ENCODE measurements at places on chromosomes 5 and 9.

GRCh38 chr9:88733651-88734421, 198.9 kb downstream of the NXNL2 start:
- no peak for DNase-seq

GRCh38 chr9:7970681-7971330, 171.2 kb upstream of the DMAC1 start:
- DNase-seq: no peak

GRCh38 chr9:81772144-81772543, 82.8 kb upstream of the TLE1 start:
- no peak for DNase-seq

GRCh38 chr5:50441493-50441955, 436 bp upstream of the EMB start:
- DNase-seq: no peak

GRCh38 chr9:101235105-101235866, 149.5 kb downstream of the BAAT start:
- DNase-seq: no peak
